ENCODE measurements at places on chromosomes 6 and 20. TPM values are rescaled to one million over a fixed set of nuclear protein-coding genes. Genes with fewer than 3 reads are reported as not detected.

GRCh38 chr6:26031595-26032339, 55.5 kb upstream of the HFE start:
- peak; percentile 80 for DNase-seq

GRCh38 chr6:121335087-121336008, 1.1 kb upstream of the TBC1D32 start:
- no peak for DNase-seq

DNA sequence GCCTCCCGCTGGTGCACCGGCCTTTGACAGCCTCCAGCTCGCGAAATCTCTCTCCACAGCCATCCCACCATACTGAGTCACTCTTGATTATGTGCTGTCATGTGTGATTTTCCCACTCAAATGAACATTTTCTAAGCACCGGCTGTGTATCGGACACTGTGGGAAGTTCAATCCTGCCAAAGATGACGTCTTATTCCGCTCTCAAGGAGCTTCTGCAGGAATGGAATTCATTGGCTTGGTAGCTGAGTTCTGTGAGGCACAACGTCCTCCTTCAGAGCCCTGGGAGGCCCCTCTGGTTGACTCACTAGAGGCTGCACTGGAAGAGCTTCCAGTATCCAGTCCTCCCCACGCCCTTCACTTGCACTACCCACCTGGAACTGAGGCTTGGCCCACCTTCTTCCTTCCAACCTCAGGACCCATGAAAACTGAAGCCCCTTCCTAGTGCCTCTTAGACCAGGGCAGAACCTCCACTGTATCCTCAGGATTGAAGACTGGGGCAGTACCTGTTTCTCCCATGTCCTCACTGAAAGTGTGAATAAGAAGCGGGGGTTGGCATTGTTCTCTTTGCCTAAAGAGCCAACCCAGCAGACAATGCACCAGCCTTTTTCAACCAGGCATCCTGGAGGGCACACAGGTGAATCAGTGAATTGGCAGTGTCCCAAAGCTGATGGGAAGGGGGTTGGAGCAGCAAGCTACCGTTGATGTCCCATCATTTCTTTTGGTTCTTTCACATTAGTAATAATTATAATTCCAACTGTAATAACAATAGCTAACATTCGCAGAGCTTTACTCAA, 1.7 kb downstream of the UNC5CL start:
- no peak for DNase-seq

GRCh38 chr20:32898729-32899128, 40.0 kb downstream of the EFCAB8 start:
- no peak for DNase-seq

DNA sequence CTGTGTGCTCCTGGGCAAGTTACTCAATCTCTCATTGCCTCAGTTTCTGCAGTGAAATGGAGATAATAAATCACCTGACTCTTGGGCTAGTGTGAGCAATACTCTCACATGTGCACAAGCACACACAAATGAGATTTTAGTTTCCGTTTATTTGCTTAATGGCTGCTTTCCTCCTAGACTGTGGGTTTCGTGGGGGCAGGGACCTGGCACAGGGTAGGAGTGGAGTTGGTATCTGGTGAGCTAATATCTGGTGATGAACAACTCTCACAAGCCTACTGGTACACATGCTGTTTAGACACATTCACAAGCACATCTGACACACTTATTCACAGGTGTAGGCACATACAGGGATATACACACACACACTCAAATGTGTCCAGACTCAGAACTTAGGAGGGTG, 73.8 kb downstream of the TOX2 start:
- DNase-seq, result no peak

The TRIM10 gene
- 0.22 TPM for total RNA-seq

The HLA-F gene
- total RNA-seq, result 11.2 TPM

The OR2H2 gene
- not detected for total RNA-seq

Measured in WTC11 (cell line).